ENCODE measurements at places on chromosomes 2 and 18. TPM values are rescaled to one million over a fixed set of nuclear protein-coding genes. Genes with fewer than 3 reads are reported as not detected.
A peak's percentile ranks its signal among the peaks of the same experiment; 100 is the strongest.

GRCh38 chr2:165681841-165682240 lies 112.2 kb downstream of the GALNT3 start:
- no peak for DNase-seq

GRCh38 chr2:25697559-25698341 lies 24.4 kb upstream of the DTNB start:
- no peak for DNase-seq

GRCh38 chr18:985212-985661 lies 80.6 kb downstream of the ADCYAP1 start:
- no peak for DNase-seq

Gene ADNP2
- 22.1 TPM for total RNA-seq

DNA sequence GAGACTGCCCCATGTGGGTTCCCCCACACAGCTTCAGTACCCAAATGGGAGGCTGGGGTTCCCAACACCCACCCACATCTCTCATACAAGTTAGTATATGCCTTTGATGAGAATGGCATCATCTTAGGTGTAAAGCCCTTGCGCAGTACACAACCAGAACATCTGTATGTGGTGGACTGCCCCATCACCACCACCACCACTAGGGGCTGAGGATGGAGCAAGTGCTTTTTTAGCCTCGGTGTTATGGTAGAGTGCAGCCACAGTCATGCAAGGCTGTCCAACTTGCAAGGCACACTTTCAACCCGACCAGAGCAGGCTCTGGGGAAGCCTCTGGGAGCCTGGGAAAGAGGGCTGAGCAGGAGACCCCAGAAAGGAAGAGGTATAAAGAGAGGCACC lies 241.2 kb downstream of the TFCP2L1 start:
- DNase-seq: peak; percentile 48

GRCh38 chr2:168136392-168136977 lies 110.9 kb downstream of the STK39 start:
- no peak for DNase-seq

Gene CXCR1
- not detected for total RNA-seq

Gene MAL
- not detected for total RNA-seq

Gene GPC1
- total RNA-seq: 39.9 TPM

Gene LYG1
- 0.93 TPM for total RNA-seq

Gene EVX2
- not detected for total RNA-seq

Gene MAP3K19
- total RNA-seq: not detected

Gene ZCCHC2
- total RNA-seq: 6.9 TPM

Gene MYCN
- total RNA-seq: 46.6 TPM

GRCh38 chr2:32773448-32773808 lies 145.6 kb downstream of the TTC27 start:
- no peak for DNase-seq

Data from Caco-2 (cell line).